ENCODE measurements at places on chromosomes 4 and X.

DNA sequence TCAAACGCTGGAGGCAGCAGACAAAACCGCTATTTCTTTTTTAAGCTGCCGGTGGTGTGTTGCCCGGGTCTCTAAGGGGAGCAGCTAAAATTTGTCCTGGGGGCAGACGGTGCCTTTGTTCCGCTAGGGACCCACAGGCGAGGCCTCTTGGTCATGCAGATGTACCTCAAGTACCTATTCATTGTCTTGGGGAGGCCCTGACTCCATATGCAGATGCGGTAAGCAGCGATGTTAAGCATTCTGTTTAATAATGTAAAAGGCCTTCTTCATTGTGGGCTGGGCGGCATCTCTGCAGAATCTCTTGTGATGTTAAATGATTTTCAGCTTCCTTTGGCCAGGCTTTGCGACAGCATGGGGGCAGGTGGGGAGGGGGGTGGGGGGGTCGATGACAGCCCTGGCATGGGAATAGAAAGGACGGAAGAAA, 98.9 kb upstream of the PJA1 start:
- DNase-seq = no peak

- no peak for DNase-seq
Measured at GRCh38 chrX:19555683-19556082, 40.4 kb upstream of the MAP3K15 start.

DNA sequence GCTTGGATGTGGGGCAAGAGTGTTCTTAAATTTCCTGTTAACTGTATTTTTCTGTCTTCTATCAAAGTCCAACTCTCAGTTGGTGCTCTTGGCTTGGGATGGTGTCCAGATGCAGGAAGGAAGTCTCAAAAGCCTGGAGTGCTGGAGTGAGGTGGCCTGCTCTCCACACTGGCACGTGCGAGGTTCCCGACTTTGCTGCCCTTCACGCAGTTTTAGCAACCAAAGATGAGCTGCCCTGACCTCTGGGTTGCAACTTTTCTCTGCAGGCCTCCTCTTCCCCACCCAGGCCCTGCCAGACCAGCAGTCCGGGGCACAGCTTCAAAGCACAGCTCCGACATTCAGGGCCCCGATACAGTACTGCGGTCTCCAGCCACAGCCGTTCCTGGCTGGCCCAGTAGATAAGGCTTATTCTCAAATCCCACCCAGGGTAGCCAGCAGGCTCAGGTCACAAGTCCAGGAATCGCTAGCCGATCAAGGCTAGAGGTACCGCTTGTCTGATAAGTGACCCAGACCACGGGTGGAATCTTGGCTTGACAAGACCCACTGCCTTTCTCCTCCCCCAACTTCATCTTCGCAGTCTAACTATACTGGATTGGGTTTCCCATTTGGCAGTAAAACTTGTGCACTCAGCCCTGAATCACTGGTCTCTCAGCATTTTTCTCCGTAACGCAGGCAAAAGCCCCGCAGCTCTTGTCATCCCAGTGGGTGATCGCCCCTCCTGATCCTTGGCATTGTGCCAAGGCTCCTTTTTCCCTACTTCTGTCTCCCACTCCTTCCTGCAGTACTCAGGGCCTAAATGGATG, 21.8 kb upstream of the JADE1 start:
- DNase-seq = no peak

DNA sequence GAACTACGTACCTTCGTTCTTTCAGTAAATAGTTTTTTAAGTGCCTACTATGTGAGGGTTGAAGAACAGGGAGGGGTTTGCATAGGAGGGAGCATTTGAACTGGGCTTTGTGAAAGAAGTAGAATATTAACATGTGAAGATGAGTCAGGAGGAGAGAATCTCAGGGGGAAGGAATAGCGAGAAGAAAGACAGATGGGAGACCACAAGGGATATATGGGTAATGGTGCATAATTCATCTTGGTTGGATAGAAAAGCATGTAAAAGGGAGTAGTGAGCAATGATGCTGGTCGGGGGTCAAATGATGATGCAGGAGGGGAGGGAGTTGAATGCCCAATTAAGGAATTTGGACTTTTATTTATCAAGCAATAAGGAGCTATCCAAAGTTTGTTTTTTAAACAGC, 52.7 kb downstream of the TMEM164 start:
- DNase-seq = no peak

GRCh38 chr4:159281771-159282170, 178.9 kb downstream of the RAPGEF2 start:
- DNase-seq = no peak

DNA sequence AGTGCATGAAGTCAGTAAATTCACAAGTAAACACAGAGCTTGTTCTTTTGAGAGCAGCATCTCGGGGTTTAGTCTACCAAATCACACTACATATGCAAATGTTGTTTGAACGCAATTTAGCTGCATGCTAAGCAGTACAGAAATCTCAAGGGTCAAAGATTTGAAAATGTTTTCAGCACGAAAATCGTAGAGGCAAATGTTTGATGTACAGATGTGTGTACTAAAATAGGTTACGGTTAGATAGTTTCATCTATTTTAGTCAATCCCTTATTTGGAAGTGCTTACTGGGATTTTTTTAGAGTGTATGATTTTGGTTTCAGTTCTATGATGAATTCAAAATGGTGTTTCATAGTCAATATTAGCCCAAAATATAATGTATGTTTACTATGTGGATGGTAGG, 1928.2 kb upstream of the TENM3 start:
- DNase-seq = no peak

DNA sequence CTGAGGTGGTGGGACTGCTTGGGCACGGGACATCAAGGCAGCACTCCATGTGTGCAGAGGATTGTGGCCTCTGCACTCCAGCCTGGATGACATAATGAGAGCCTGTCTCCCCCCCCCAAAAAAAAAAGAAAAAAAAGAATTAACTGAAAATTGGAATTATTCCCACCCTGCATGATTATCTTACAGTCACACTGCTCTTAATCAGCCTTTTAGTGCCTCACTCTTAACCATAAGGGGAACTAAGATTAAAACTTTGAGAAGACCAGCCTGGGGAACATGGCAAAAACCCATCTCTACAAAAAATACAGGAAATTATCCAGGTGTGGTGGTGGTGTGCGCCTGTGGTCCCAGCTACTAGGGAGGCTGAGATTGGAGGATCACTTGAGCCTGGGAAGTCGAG, 94.6 kb downstream of the UBE2K start:
- no peak for DNase-seq

- no peak for DNase-seq
Measured at GRCh38 chr4:10639100-10639499, 45.5 kb downstream of the CLNK start.

- no peak for DNase-seq
Measured at GRCh38 chr4:168981460-168981859, 28.6 kb downstream of the CBR4 start.

- DNase-seq = no peak
Measured at GRCh38 chr4:103915224-103915869, 195.6 kb upstream of the TACR3 start.

- no peak for DNase-seq
Measured at GRCh38 chr4:102586644-102587021, 85.5 kb downstream of the NFKB1 start.

- DNase-seq = peak; percentile 18
Measured at GRCh38 chrX:47145395-47146120, 537 bp downstream of the RBM10 start.

DNA sequence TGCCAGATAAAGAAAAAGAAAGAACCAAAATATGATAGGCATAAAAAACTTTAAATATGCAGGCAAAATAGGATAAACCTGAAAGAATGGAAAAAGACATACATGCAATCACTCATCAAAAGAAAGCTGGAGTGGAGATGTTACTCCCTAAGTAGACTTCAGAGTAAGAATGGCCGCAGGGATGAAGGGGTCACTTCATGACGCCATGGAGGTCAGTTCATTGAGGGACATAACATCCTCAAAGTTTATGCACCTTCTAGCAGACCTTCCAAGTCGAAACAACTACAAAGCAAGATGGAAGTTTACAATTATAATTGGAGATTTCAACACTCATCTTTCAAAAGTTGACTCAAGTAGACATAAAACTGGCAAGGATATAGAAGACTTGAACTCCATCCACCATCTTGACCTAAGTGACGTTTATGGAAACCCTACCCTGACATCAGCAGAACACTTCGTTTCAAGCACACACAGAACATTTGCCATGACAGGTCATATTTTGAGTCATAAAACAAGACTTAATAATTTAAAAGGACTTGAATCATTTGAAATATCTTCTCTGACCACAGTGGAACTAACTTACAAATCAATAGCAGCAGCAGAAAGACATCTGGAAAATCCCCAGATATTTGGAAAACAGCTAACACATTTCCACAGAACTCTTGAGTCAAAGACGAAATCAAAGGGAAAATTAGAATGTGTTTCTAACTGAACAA, 106.0 kb upstream of the LRPAP1 start:
- no peak for DNase-seq

GRCh38 chrX:18441780-18442367, 16.5 kb downstream of the CDKL5 start:
- DNase-seq = no peak

DNA sequence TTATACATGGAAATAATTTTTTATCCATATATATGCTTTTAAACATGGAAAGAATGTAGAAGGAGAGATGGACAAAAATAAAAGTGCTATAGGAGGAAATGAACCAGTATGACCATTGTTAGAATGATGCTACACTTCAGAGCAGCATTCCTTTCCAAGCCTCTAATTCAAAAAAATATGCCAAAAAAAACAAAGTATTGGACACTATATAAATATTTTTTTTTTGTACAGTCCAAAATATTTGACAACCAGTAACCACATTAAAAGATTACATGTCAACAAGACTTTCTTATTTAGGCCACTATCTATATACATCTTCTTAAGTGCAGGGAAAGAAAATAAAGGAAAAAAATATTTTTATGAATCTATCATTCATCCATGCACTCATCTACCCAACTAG, 198.6 kb downstream of the LRBA start:
- no peak for DNase-seq

- no peak for DNase-seq
Measured at GRCh38 chrX:10769696-10770619, 149.6 kb upstream of the MID1 start.

DNA sequence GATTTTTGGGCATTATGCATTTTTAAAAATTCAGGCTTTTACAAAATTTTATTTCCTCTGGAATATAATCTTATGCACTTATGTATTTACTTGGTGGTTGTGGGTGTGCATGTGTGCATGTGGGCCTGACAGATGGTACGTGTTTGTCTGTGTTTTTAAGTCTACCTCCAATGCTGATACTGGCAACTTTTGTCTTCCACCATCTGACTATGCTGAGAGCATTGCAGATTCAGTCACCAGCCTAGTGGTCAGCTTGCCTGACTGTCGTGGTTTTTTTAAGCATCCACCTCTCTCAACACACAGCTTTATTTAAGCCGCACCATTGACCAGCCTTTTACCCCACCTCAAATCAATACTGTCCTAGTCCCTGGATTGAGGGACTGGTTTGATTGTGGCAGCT, 37.1 kb downstream of the FSTL5 start:
- DNase-seq = no peak

DNA sequence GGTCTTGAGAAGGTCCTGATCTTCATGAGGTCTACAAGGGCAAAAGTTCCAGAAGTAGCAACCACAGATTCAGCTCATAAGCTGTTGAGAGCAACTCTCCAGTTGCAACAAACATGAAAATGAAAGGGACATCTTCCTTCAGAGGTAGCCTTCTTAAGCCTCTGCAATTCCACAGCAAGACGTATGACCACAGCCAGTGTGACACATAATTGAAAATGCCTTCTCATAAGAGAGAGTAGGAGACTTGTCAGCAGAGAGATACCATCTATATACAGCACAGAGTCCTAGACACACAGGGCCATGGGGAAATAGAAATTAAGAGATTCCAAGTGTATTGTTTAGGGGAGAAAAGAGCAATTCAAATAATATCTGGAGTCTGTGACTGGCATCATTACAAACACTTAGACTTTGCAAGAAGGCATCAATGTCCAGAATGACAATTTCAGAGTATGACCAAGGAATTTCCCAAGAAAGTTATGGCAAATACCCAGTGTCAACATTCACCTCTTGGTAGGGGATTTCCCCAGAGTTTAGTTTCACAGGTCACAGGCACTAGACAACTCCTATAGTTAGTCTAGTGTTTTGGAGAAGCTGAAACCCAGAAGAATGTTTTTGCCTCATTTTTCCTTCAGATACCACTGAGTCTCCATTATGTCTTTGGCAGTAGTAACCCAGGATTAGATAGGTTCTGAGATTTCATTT, 340.3 kb downstream of the ZNF674 start:
- DNase-seq = no peak

GRCh38 chrX:40908026-40908425, 172.7 kb upstream of the MED14 start:
- no peak for DNase-seq

DNA sequence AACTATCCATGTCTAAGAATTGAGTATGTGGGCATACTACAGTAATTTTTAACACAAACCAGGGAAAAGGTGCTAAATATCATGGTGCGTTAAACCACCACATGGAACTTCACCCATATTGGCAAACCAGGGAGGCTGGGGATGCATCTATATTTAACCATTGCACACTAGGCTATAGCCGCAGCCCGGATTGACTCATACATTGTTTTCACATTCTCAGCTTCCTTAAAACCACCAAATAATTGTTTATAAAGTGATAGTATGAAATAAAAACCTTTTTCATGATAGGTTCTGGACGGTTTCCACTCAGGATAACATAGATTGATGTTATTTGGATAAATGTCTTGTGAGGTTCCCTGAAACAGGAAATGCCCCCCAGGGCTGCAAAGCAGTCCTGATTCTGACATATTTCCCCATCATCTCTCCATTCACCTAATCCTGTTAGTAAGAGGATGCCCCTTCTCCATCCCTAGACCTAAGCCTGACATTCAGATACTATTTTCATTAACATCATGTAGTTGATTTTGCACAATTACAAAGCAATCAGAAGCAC, 7.9 kb downstream of the COL25A1 start:
- DNase-seq = no peak

DNA sequence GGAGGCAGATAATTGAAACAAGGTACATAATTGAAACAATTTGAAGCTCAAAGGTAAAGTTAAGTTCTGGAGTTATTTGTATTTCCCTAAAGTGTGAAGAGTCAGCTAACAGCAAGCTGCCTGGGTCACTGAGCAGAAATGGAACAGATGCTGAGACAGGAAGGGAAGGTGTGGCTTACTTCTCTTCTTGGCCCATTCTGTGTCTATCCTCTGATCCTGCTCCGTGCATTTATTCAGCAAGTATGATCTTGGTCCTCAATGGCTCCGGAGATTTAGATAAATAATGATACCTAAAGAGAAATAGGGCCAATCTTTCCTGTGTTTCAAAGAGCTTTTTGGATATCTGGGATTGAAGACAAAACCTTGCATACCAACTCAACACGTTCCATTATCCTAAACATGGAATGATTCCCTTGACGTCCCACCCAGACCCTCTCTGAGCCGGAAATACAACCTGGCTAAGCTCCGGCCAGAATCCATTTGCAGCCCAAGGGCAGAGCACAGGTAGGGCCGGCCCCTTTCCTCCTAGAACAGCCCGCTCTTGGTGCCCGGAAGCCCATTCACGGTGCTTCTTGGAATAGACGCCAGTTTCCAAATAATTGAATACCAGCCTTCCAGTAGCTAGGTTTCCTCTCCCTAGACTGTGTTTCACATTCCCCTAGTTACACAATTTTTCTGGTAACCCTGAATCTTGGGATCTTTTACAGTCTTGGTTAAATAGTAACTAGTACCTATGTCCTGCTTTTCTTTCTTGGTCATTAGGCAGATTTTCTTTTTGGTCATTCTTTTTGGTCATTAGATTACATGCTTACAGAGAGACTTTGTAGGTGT, 211.0 kb downstream of the NWD2 start:
- DNase-seq = no peak

GRCh38 chr4:128310266-128310697, 22.7 kb upstream of the PGRMC2 start:
- no peak for DNase-seq

- DNase-seq = no peak
Measured at GRCh38 chr4:166777760-166778159, 456.5 kb downstream of the SPOCK3 start.

Measured in HL-60 (cell line).